ENCODE measurements at places on chromosomes 3 and 15.

DNA sequence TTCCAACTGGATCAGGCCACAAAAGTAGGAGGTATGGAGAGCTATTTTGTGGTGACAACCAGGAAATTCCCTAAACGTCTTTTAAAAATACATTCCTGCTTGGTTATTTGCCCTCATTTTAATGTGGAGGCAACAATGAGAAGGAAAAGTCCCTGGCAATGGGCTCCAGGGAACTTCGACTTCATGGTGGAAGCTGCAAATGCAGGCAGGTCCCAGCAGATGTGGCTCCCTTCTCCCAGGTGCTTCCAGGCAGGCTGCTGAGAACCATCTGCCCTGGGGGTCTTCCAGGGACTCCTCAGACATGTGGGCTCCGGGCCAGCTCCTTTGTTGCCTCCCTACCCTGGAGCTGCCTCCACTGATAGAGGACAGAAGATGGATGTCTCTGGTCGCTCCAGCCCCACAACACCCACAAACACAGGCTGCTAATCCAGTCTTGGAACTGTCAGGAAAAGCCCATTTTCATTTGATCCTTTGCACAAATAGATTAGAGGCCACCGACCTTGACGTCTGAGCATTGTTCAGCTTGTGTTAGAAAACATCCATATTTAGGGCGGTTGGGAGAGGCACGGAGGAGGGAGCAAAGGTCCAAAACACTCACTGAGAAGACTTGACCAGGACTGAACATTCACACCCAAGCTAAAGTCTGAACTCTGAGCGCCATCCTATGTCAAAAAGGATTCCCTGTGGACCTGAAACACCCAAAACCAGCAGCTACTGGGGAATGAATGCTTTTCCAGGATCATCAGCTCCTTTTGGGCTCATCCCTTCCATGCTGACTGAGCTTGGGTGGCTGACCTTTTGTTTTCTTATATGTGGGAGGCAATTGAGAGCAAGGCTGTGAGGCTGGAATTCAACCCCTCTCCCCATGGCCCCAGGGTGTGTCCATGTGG is 30.2 kb upstream of the SLCO2A1 start:
- DNase-seq: no peak

- no peak for DNase-seq
Measured at GRCh38 chr15:62901909-62902546, 140.5 kb upstream of the TPM1 start.

GRCh38 chr15:38193496-38193895 is 59.1 kb upstream of the SPRED1 start:
- DNase-seq: no peak

- no peak for DNase-seq
Measured at GRCh38 chr3:105809208-105809888, 59.5 kb downstream of the CBLB start.

DNA sequence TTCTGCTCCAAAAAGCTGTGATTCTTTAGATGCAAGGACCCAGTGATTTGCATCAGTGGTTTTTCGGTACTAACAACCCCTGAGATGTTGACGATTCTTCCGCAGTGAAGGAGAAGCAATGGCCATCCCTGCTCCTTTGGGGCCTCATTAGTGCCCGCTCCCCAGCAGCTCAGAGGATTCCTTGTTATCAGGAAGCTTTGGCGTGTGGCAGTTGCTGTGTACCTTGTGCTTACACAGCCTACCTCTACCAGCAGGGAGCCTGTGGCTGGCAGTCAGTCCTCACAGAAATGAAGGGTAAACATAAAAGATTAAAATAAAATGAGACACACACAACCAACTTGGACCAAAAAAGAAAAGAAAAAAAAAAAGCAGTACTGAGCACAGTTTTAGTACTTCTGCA is 55.2 kb downstream of the CNTN3 start:
- no peak for DNase-seq

- DNase-seq: no peak
Measured at GRCh38 chr15:41987925-41988275, 15.5 kb upstream of the EHD4 start.

GRCh38 chr15:100831467-100831866 is 48.2 kb upstream of the ALDH1A3 start:
- no peak for DNase-seq

- DNase-seq: no peak
Measured at GRCh38 chr15:71708741-71709140, 101.6 kb upstream of the NR2E3 start.

- DNase-seq: no peak
Measured at GRCh38 chr3:23302271-23302670, 99.1 kb downstream of the UBE2E2 start.

- no peak for DNase-seq
Measured at GRCh38 chr15:90360746-90361145, 8.7 kb downstream of the ZNF774 start.

- no peak for DNase-seq
Measured at GRCh38 chr3:194667363-194667762, 4.6 kb downstream of the LSG1 start.

- no peak for DNase-seq
Measured at GRCh38 chr15:39130556-39131379, 450.1 kb upstream of the THBS1 start.

- no peak for DNase-seq
Measured at GRCh38 chr3:107848351-107848915, 242.4 kb downstream of the CD47 start.

DNA sequence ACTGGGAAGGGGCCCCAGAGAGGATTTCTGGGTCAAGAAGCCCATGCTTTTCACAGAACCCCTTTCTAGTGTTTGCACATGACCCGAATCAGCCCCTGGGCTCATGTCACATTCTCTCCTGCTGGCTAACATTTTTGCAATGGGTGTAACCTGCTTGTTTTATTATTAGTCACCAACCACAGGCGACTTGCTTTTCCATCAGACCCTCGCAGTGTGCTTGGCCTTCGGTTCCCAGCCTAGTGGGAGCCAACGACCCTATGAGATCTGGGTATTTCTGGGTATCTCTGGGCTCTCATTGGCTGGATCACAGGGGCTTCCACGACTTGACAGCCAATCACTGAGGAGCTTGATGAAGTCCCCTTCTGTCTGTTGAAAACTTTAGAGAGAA is 11.0 kb upstream of the FBLN2 start:
- no peak for DNase-seq

GRCh38 chr15:39774688-39775267 is 7.9 kb downstream of the FSIP1 start:
- peak; percentile 29 for DNase-seq

GRCh38 chr15:72785432-72785831 is 1.9 kb upstream of the ADPGK start:
- DNase-seq: peak; percentile 52

DNA sequence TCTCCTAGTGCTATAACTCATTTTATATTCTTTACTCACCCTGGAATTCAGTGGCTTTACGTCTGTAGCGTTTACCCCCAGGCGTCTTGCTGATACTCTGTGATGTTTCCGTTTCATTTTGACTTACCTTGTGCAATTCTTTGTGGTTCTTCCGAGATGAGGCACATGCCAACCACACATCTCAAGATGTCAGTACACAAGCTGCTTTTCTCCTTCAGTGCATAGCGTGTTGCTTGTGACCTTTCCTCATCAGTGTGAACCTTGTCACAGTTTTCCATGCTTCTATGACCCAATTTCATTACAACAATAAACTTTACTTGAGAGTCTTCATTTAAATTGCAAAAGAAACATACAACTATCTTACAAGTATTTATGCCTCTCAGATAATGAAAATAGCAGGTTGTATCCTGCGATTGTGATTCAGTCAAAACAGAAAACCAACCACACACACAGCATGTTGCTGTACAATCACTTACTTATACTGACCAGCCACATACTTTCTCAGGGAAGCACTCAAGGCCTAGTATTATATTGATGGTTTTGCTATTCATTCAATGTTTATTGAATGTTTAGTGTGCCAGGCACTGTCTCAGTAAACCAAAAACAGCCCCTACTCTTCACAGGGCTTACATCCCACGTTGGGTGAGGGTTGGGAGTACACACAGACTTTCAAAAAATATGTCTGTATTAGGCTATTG is 4.6 kb upstream of the TBL1XR1 start:
- peak; percentile 23 for DNase-seq

DNA sequence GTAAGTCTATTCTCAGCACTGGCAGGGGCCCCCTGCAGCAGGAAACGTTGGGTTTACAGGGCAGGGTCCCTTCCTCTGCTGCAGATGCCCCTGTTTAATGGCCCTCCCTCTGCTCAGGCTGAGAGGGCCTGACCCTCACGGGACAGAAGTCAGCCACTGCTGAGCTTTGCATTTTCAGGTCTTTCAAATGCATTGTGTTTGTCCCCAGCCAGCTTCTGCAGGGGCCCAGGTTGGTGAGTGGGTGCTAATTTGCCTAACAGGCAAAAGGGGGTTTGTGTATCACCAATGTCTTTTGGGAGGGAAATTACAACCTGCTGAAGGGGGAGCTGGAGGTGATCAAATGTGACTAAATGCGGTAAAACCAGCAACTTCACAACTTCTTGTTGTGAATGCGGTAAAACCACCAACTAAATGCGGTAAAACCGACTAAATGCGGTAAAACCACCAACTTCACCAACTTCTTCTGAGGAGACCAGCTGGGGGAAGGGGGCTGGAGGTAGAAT is 44.8 kb upstream of the UBE2E1 start:
- no peak for DNase-seq

DNA sequence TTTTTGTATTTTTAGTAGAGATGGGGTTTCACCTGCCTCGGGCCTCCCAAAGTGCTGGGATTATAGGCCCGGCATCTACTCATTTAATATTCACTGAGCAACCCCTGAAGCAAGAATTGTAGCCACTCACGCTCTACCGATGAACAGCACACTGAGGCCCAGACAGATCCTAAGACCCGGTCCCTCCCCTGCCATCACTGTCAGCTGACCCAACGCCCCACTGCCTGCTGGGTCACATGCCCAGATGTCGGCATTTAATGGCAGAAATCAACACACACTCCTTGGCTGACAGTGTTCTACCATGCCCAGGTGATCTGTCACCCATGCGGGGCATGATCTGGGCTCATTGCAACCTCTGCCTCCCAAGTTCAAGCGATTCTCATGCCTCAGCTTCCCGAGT is 3.2 kb upstream of the TMEM89 start:
- DNase-seq: no peak

GRCh38 chr3:133038089-133038730 is at the start of gene TMEM108:
TMEM108 (plus strand) TSS chr3:133038391.
- no peak for DNase-seq

DNA sequence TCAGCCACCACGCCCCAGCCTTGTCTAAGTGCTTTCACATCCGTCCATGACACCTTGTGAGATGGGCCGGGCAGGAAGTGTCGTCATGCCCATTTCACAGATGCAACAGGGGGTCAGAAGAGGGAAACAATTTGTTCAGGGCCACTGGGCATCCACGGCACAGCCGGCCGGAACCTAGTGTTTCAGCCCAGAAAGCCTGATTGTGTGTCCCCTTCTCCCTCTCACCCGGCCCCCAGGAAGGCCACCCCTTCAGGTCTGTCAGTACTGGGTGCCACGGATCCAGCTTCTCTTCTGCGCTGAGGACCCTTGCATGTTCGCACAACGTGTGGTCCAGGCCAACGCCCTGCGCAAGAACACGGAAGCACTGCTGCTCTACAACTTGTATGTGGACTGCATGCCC is 15.8 kb downstream of the DNAH1 start:
- no peak for DNase-seq

Data from T-helper 22 cell (primary cell).